ENCODE measurements at places on chromosomes 6 and 20.
A peak's percentile ranks its signal among the peaks of the same experiment; 100 is the strongest.

GRCh38 chr20:63758152-63758551, 18.6 kb downstream of the SLC2A4RG start:
- H3K27ac ChIP-seq: no peak overlapping the region
- no peak overlapping the region for H3K4me3 ChIP-seq
- H3K36me3 ChIP-seq: no peaks in the 10 kb centered on the region
- no peak for DNase-seq
- peaks cover 10% of the 10 kb centered on the region for H3K4me1 ChIP-seq
- no peaks in the 10 kb centered on the region for H3K27me3 ChIP-seq

DNA sequence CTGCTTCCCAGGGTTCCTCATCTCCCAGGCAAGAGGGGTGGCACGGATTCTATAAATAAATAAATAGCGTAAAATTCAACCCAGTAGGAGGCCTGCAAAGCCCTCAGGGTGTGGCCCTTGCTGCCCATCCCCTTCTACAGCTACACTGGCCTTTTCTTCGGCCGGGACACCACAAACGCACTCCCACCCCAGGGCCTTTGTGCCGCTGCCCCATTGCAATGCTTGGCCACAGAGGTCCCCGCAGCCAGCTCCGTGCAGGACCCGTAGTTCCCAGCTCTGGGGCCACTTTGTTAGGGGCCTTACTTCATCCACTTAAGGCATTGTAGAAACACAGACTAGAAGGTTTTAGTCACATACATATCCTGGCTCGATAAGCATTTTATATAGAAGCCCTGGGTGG, 151.2 kb downstream of the ERMARD start:
- no peak for DNase-seq
- peaks cover 4% of the 10 kb centered on the region for H3K36me3 ChIP-seq
- H3K27me3 ChIP-seq: peaks cover 7% of the 10 kb centered on the region
- H3K4me3 ChIP-seq: no peak overlapping the region
- no peak overlapping the region for H3K27ac ChIP-seq
- no peaks in the 10 kb centered on the region for H3K4me1 ChIP-seq

- no peaks in the 10 kb centered on the region for H3K4me1 ChIP-seq
- H3K27ac ChIP-seq: no peak overlapping the region
- H3K27me3 ChIP-seq: no peaks in the 10 kb centered on the region
- H3K36me3 ChIP-seq: no peaks in the 10 kb centered on the region
Observed at GRCh38 chr6:19723545-19723944, 113.6 kb upstream of the ID4 start.

GRCh38 chr6:36657271-36657670, 21.2 kb upstream of the CDKN1A start:
- H3K36me3 ChIP-seq: peaks cover 3% of the 10 kb centered on the region
- H3K27ac ChIP-seq: no peak overlapping the region

- H3K4me1 ChIP-seq: peaks cover 8% of the 10 kb centered on the region
- DNase-seq: no peak
- H3K4me3 ChIP-seq: peak overlapping the region; percentile 76
Observed at GRCh38 chr6:44002067-44002592, 125.1 kb downstream of the MRPL14 start.

DNA sequence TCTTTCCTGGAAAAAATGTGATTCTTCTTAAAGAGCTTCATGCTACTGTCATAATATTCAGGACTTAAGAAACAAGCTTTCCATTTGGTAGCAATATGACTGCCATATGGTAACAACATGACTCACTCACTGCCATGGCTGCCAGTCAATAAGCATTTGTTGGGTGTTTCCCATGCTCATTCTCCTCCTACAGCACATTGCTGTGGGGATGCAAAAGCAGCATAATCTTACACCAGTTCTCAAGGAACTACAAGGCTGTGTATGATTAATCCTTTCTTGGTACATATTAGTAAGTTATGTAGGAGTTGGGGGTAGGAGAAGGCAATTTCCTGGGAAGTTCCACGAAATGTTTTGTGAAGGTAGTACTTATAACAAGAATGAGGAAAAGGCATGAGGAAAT, 76.7 kb downstream of the CEP162 start:
- no peak overlapping the region for H3K27ac ChIP-seq
- H3K4me1 ChIP-seq: no peaks in the 10 kb centered on the region
- peaks cover 29% of the 10 kb centered on the region for H3K36me3 ChIP-seq
- H3K4me3 ChIP-seq: no peak overlapping the region

GRCh38 chr6:41053041-41053440, at the start of gene APOBEC2:
Gene APOBEC2, plus strand, starts transcription at chr6:41053202. Its CDS starts 146 bp downstream, at chr6:41053348.
- peak within 1 kb of the TSS; percentile 5 for H3K27ac ChIP-seq
- peaks cover 11% of the 10 kb centered on the region for H3K4me1 ChIP-seq
- peaks cover 5% of the 10 kb centered on the region for H3K36me3 ChIP-seq
- DNase-seq: no peak

DNA sequence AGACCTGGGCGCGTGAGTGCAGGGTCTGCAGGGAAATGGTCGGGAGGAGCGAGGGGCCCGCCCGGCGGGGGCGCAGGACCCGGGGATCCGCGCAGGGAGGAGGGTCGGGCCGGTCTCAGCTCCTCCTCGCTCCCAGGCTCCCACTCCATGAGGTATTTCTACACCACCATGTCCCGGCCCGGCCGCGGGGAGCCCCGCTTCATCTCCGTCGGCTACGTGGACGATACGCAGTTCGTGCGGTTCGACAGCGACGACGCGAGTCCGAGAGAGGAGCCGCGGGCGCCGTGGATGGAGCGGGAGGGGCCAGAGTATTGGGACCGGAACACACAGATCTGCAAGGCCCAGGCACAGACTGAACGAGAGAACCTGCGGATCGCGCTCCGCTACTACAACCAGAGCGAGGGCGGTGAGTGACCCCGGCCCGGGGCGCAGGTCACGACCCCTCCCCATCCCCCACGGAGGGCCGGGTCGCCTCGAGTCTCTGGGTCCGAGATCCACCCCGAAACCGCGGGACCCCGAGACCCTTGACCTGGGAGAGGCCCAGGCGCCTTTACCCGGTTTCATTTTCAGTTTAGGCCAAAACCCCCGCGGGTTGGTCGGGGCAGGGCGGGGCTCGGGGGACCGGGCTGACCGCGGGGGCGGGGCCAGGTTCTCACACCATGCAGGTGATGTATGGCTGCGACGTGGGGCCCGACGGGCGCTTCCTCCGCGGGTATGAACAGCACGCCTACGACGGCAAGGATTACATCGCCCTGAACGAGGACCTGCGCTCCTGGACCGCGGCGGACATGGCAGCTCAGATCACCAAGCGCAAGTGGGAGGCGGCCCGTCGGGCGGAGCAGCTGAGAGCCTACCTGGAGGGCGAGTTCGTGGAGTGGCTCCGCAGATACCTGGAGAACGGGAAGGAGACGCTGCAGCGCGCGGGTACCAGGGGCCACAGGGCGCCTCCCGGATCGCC, 54.2 kb upstream of the HLA-A start:
- H3K4me3 ChIP-seq: peak overlapping the region; percentile 87
- H3K4me1 ChIP-seq: peaks cover 2% of the 10 kb centered on the region

GRCh38 chr6:84137989-84138575, 89.4 kb downstream of the CEP162 start:
- H3K27me3 ChIP-seq: no peaks in the 10 kb centered on the region
- H3K36me3 ChIP-seq: peaks cover 8% of the 10 kb centered on the region
- H3K4me1 ChIP-seq: no peaks in the 10 kb centered on the region
- no peak overlapping the region for H3K27ac ChIP-seq
- no peak for DNase-seq
- no peak overlapping the region for H3K4me3 ChIP-seq

- peaks cover 10% of the 10 kb centered on the region for H3K4me1 ChIP-seq
- no peak for DNase-seq
- peaks cover 3% of the 10 kb centered on the region for H3K36me3 ChIP-seq
- no peaks in the 10 kb centered on the region for H3K27me3 ChIP-seq
Observed at GRCh38 chr20:63291811-63292210, 1.2 kb upstream of the COL20A1 start.

- peak overlapping the region; percentile 99 for H3K27ac ChIP-seq
- peaks cover 68% of the 10 kb centered on the region for H3K4me1 ChIP-seq
Observed at GRCh38 chr20:38872491-38873049, 53.6 kb upstream of the FAM83D start.

DNA sequence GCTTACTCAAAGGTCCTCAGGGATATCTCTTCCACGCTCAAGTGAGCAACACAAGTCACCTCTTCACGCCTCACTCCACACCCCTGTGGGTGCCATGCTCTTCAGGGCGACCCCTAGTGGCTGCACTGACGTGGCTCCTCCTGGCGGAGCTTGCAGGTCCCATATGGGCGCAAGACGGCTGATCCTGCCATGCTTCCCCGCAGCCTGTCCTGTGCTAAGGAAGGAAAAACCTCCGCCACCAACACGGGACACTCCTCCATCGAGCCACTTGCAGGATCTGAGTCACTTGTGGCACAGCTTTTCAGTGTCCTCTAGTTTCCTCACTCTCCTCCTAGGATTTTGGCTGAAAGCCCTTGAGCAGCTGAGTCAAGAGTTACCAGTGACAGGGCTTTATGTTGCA, 90.7 kb downstream of the KHDC1L start:
- no peak for DNase-seq
- peaks cover 8% of the 10 kb centered on the region for H3K27me3 ChIP-seq
- H3K4me1 ChIP-seq: peaks cover 4% of the 10 kb centered on the region

- no peak for DNase-seq
- no peak overlapping the region for H3K27ac ChIP-seq
- no peaks in the 10 kb centered on the region for H3K36me3 ChIP-seq
- H3K4me3 ChIP-seq: no peak overlapping the region
- H3K27me3 ChIP-seq: no peaks in the 10 kb centered on the region
- H3K4me1 ChIP-seq: peaks cover 3% of the 10 kb centered on the region
Observed at GRCh38 chr6:25346064-25346463, 66.9 kb downstream of the CARMIL1 start.

DNA sequence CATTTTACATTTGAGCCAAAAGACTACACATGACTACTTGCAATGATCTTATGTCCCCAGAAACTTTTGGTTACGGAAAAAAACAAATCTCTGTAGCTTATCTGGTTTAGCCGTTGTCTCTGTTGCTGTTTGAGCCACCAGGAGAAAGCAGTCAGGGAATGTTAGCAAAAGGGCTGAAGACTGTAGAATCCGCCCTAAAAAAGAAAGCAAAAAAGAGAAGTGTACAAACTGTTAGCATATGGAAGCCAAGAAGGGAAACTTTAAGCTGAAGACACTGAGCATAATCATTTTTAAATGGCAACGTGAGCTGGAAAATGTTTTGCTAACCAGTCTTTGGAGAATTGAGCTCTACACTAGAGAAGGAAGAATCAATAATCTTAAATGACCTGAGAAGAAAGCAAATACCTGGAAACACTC, 69.9 kb upstream of the MYLIP start:
- H3K36me3 ChIP-seq: no peaks in the 10 kb centered on the region
- H3K27ac ChIP-seq: no peak overlapping the region
- H3K4me3 ChIP-seq: no peak overlapping the region
- peaks cover 9% of the 10 kb centered on the region for H3K4me1 ChIP-seq
- H3K27me3 ChIP-seq: peaks cover 6% of the 10 kb centered on the region
- DNase-seq: no peak

- no peaks in the 10 kb centered on the region for H3K27me3 ChIP-seq
- peaks cover 2% of the 10 kb centered on the region for H3K36me3 ChIP-seq
- peak overlapping the region; percentile 83 for H3K27ac ChIP-seq
- DNase-seq: no peak
Observed at GRCh38 chr6:2952557-2953095, 18.7 kb downstream of the SERPINB6 start.

- H3K4me1 ChIP-seq: peaks cover 6% of the 10 kb centered on the region
- H3K27ac ChIP-seq: no peak overlapping the region
- DNase-seq: no peak
- no peak overlapping the region for H3K4me3 ChIP-seq
- no peaks in the 10 kb centered on the region for H3K36me3 ChIP-seq
Observed at GRCh38 chr6:73884540-73884939, 188.5 kb downstream of the CD109 start.

DNA sequence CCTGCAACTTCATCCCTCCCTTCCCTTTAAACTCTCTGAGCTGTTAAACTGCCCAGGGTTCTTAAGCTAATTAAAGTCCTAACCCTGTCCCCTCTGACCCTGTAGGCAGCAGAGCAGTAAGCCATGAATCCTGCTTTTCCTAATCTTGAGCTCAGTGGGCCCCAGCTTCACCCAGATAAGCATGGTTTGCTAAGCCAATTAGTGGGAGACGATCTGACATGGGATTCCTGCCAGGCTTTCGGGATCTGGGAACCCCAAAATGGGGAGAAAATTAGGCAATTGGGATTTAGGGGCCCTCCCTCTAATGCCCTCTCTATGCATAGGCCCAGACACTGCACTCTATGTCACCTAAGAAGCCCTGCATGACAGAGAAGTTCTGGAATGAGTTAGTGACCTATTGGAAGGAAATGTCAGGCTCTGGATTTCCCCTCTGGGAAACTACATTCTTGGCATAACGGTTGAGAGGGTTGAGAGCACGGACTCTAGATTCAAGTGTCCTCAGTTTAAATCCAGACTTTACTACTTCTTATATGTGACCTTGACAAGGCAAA, 4.6 kb downstream of the XKR7 start:
- H3K27ac ChIP-seq: no peak overlapping the region
- H3K4me3 ChIP-seq: no peak overlapping the region
- peaks cover 2% of the 10 kb centered on the region for H3K4me1 ChIP-seq
- no peak for DNase-seq
- H3K27me3 ChIP-seq: peaks cover 73% of the 10 kb centered on the region
- peaks cover 2% of the 10 kb centered on the region for H3K36me3 ChIP-seq

- peaks cover 19% of the 10 kb centered on the region for H3K27me3 ChIP-seq
- peaks cover 5% of the 10 kb centered on the region for H3K4me1 ChIP-seq
- H3K27ac ChIP-seq: no peak overlapping the region
- no peaks in the 10 kb centered on the region for H3K36me3 ChIP-seq
- DNase-seq: no peak
Observed at GRCh38 chr20:53344891-53345290, 248.7 kb downstream of the ZNF217 start.

GRCh38 chr6:144279484-144280150, 5.5 kb upstream of the UTRN start:
- no peak overlapping the region for H3K4me3 ChIP-seq
- no peaks in the 10 kb centered on the region for H3K36me3 ChIP-seq

- no peak overlapping the region for H3K4me3 ChIP-seq
- no peak for DNase-seq
- peaks cover 40% of the 10 kb centered on the region for H3K27me3 ChIP-seq
- peaks cover 11% of the 10 kb centered on the region for H3K4me1 ChIP-seq
- no peak overlapping the region for H3K27ac ChIP-seq
- H3K36me3 ChIP-seq: peaks cover 8% of the 10 kb centered on the region
Observed at GRCh38 chr6:125943528-125944433, 12.8 kb upstream of the HINT3 start.

DNA sequence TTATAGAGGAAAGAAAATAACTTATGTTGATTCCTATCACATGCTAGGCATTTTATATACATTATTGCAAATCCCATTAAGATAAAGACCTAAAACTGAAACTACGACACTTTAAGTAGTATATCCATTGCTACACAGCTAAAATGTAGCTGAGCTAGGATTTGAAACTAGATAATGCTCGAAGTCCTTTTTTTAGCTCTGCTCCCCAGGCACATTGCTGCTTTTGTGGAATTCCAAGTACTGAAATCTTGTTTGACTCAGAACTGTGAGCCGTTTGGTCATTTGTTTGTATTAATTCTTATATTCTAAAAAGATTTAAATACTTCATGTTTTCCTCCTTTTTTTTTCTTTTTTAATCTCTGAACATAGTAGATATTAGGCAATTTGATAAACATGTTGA, 644.8 kb downstream of the HACE1 start:
- no peaks in the 10 kb centered on the region for H3K27me3 ChIP-seq
- H3K4me1 ChIP-seq: no peaks in the 10 kb centered on the region
- no peak for DNase-seq
- H3K36me3 ChIP-seq: no peaks in the 10 kb centered on the region
- H3K4me3 ChIP-seq: no peak overlapping the region

- no peaks in the 10 kb centered on the region for H3K4me1 ChIP-seq
- H3K36me3 ChIP-seq: no peaks in the 10 kb centered on the region
- no peak for DNase-seq
- H3K27ac ChIP-seq: peak overlapping the region; percentile 16
- H3K27me3 ChIP-seq: no peaks in the 10 kb centered on the region
- no peak overlapping the region for H3K4me3 ChIP-seq
Observed at GRCh38 chr6:141451511-141452353, 681.0 kb upstream of the GJE1 start.

All from T-helper 17 cell (primary cell).